ENCODE measurements at places on chromosomes 2 and 18.

DNA sequence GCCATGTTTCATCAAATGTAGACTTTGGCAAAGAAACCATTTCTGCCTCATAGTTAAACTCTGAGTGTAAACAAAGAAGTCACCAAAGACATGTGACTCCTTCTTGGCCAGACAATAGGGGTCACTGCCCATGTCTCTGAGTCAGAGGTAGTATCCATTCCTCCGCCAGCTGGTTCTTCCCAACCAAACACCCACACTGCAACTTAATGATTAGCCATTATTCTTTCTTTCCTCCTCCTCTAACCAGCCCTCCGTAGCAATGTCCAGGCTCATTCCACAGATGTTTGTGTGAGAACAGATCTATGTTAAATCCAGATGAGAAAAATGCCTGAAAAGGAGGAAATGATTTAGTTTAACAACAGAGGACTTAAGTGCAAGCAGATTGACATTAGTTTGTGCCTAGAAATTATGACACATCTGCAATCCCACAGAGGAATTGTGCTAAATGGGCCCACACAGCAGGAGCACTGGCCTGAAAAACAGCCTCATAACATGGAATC lies 127.9 kb upstream of the SH3BP4 start:
- no peak for DNase-seq

- no peak for DNase-seq
Measured at GRCh38 chr2:227848586-227848985, 22.8 kb upstream of the DAW1 start.

DNA sequence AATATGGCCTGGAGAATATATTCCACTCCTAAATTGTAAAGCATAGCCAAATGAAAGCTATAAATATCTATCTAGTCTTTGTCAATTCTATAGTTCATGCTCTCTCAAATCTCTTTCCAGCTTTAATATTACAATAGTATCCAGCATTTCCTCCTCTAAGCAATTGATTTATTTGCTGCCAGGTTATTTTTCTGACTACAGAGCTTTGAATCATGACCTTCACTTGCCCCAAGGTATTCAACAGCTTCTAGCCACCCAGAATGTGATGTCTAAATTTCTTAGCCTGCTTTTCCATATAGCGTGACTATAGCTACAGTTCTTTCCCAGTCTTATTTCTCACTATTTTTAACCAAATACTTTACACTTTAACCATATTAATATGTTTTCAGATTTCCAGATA lies 1287.6 kb downstream of the LRP1B start:
- DNase-seq: no peak

GRCh38 chr2:59693231-59693959 lies 860.1 kb downstream of the BCL11A start:
- no peak for DNase-seq

- DNase-seq: no peak
Measured at GRCh38 chr18:5469340-5469739, 74.5 kb downstream of the EPB41L3 start.

DNA sequence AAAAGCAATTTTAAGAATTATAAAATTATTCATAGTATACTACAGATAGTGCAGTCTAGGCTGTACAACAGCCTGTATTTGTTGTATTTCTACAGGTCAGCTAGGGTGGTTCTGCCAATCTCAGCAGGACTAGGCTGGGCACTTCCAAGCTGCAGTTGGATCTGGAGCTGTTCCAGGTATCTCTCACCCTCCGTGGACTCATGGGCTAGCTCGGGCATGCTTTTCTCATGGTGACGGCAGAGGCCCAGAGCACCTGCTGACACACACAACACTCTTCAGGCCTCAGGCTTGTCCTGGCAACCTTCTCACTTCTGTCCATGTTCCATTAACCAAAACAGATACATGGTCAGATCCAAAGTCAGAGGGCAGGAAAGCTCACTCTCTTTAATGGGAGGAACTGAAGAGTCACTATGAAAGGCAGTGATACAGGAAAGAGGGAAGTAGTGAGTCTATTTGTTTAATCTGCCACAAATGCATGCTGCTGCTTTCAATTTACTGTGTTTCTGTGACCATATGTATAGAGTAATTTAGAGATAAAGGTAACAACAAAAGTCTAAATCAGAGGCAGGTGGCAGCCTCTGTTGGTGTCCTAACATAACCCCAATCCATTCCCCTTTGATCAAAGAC lies 462.4 kb upstream of the ACVR2A start:
- no peak for DNase-seq

DNA sequence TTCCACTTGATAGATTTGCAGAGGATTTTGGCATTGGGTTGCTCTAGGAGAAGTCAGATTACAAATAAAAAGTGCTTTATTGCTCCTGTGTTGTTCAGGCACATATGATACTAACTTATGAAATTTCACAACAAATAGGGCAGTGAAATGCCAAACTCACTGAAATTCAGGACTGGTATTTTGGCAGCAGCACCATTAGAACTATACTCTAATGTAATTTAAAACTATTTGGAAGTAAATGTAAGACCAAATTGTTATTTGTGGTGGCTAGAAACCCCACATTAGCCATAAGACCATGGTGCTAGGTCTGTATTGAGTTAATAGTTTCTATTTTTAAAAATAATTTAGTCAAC lies 57.2 kb downstream of the SPTBN1 start:
- DNase-seq: no peak

- DNase-seq: no peak
Measured at GRCh38 chr2:134141598-134142340, 112.1 kb upstream of the MGAT5 start.

DNA sequence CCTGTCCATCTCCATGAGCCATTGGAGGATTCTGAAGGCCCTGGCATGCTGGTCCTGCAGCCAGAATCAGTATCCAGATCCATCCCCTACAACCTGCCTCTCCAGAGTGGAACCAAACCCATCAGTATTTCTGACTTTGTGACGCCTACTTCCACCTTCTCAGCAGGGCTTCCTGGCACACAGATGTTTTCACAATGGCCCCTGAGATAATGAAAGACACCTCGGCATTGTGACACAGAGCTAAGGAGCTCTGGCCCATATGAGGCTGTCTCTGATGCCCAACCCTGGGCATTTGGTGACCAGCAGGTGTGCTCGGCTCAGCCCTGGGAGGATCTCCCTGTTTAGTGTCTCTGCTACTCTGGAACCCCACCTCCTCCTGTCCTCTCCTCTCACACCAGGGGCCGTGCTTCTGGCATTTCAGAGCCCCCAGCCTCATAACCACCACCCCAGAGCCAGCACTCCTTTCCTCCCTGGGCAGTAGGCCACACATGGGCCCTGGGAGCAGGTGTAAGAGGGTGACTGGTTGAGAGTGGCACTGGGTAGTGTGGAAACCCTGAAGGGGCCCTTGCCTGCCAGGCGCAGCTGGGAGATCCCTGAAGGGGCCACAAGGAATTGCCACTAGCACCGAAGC lies 38.2 kb downstream of the FOSL2 start:
- DNase-seq: peak; percentile 18

GRCh38 chr18:47929681-47930198 lies 719 bp downstream of the SMAD2 start:
- DNase-seq: no peak

DNA sequence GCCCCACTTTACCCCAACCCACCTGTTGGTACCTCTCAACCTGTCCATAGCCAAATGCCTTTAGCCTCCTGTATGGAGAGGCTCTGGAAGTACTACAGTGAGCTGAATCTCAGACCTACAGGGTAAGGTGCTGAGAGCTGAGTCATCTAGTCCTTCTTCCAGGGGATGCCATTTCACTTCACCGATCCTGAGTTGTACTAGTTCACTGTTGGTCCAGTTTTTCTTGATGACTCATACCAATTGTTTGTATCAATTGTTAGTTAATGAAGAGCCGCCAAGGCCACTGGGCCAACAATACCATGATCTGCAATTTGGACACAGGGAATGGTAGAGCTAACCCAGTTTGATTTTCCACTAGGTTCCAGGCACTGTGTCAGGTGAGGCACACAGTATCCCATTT lies 257.0 kb downstream of the CLIP4 start:
- no peak for DNase-seq

- no peak for DNase-seq
Measured at GRCh38 chr18:25518716-25519053, 166.7 kb upstream of the ZNF521 start.

DNA sequence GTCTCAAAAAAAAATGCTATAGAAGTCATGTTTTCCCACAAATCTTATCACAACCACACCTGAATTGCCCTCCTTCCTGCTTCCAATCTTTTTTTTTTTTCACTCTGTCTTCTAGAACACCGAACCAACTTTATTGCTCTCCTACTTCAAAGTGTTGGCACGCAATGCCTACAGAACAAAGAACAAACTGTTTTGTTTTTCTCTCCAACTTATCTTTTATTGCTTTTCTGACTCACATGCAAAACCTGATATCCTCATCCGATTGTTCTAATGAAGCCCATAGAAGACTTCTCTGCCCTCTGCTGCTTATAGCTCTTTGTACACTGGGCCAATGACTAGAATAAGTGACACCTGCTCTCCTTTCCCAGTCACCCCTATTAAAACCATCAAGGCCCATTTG lies 602.8 kb downstream of the EPHA4 start:
- DNase-seq: no peak

GRCh38 chr18:45522371-45522770 lies 92.9 kb upstream of the SLC14A2 start:
- DNase-seq: peak; percentile 62

GRCh38 chr2:230691005-230691647 lies 21.5 kb upstream of the CAB39 start:
- DNase-seq: no peak

- no peak for DNase-seq
Measured at GRCh38 chr2:169963786-169964185, 136.5 kb downstream of the UBR3 start.

- DNase-seq: no peak
Measured at GRCh38 chr2:18273205-18273604, 287.2 kb downstream of the RDH14 start.

DNA sequence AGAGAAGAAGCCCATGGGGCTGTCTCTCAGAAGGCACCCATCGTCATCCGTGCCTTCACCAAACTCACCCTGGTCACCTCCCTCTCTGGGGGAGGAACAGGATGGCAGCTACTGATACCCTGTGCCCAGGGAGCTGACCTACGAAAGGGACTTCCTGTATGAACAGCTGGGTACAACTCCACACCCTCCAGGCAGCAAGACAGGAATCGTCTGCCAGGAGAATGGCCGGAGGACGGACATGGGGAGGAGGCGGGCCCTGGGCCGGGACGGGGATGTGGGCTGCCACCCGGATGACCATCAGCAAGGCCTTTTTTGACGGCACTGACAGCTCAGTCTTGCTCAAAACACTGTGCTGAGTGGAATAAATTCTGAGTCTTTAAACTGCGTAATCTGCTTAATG lies 243.6 kb downstream of the HDAC4 start:
- peak; percentile 69 for DNase-seq

GRCh38 chr2:231387904-231388724 lies 7.4 kb upstream of the B3GNT7 start:
- DNase-seq: peak; percentile 74

DNA sequence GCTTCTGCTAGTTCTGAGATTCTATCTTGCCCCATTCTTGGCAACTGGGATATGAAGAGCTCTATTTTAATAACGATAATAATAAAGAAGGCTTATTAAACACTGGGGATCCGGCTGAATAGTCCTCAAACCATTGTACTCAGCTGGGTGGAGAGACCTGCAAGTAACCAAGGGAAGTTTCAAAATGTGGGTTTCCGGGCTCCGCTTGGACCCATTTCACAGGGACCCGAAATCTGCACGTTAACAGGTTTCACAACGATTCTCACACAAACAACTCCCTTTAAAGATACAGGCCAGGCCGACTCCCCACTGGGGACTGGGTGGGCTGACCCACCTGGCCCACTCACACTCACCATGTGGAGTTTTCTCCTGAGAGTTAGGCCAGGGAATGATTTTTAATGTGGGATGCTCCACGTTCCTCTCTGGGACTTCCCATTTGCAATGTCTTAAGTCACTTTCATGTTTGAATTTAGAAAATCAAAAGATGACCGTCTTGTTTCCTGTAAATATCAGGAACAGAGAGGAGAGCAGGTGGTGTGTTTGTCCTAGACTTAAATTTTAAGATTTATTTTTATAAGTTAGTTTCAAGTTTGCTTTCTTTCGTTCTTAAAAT lies 96.3 kb downstream of the SH3RF3 start:
- peak; percentile 21 for DNase-seq

DNA sequence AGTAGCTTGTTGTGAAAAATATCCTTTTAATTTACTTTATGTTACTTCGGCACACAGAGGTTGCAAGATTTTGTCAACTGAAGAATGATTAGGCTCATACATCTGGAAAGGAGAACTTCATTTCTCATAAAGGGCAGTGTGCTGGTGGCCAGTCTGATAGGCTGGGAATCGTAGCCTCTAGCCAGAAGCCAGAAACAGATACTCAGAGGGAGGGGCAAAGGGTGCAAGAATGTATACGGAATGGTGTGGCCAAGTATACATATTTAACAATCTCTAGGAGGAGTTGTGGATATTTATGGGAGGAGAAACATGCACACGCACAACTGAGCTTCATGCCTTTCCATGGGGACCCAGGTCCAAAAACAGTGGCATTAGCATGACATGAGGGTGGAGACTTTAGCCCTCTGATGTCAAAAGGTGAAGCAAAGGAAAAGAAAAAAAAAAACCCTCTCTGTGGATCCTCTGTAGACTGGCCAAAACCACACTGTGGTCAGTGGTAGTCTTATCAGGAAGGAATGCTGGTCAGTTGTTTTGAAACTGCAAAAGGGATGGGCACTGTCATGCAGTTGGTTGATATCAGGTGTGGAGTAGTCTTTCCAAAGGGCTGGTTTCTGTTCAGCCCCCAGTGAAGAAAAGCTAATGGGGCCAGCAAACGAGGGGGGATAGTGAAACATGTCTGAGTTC lies 34.9 kb upstream of the APCDD1 start:
- DNase-seq: no peak

GRCh38 chr2:219688560-219689445 lies 61.4 kb downstream of the SLC4A3 start:
- peak; percentile 76 for DNase-seq

DNA sequence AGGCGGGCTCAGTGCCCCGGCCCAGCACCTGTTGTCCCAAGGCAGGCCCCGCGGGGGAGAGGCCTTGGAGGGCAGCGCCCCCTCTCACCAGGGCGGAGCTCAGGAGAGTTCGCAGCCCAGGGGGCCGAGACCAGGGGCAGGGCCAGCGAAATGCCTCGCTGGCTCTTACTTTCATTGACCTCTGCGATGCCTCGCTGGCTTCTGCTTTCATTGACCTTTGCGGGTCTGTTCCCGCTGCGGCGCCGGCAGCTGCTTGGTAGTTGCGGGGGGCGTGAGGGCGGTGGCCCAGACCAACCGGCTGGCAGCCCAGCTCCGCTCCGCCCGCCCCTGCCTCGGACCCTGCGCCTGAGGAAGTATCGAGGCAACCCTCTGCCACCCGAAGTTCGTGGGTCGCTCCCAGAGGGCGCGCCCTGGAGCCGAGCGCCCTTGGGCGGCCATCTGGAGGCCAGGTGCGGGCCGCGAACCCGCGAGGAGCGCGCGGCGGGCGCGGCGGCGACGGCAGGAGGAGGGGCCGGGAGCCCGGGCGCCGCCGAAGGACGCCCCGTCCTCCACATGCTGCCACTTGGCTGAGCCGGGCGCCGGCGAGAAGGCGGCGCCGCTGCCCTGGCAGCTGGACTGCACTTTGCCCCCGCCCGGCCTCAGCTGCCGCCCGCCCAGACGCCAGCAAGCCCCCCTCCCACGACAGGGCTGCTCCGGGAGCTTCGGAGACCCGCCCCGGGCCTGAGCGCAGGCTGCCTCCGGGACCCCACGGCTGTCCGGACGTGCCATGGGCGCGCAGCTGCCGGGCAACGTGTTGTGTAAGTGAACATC lies 118.0 kb upstream of the MSTN start:
- DNase-seq: peak; percentile 83
